ENCODE measurements at places on chromosomes 6 and 20. TPM values are rescaled to one million over a fixed set of nuclear protein-coding genes. Genes with fewer than 3 reads are reported as not detected.

SIRPD gene
- not detected for total RNA-seq

MPIG6B gene
- total RNA-seq = not detected

PAK5 gene
- not detected for total RNA-seq

PIM1 gene
- 125 TPM for total RNA-seq

LAMA2 gene
- total RNA-seq = 0.44 TPM

NKAIN4 gene
- not detected for total RNA-seq

NOX3 gene
- total RNA-seq = not detected

COX4I2 gene
- total RNA-seq = not detected

ALDH8A1 gene
- 2.2 TPM for total RNA-seq

CALHM4 gene
- not detected for total RNA-seq

- peak; percentile 83 for DNase-seq
Measured at GRCh38 chr6:53361549-53362031, 12.8 kb upstream of the ELOVL5 start.

DNA sequence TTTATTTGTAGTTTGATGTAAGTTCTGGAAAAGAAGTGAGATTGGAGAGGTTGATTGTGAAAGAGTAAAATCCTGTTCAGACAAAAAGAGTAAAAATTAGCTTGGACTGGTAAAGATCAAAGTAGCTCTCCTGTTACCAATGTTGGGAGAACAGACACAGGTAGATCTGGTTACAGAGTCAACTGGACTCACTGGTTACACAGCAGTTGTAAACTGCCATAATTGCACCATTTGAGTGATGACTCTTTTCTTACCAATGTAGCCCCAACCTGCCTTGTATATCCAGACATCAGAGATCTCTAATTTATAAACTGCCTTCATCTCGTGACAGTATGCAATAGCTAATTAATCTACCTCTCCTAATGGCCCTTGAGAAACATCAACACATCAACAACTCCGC lies 165.6 kb upstream of the PRSS16 start:
- no peak for DNase-seq

GRCh38 chr6:149335924-149336608 lies 18.6 kb downstream of the TAB2 start:
- DNase-seq = no peak

DNA sequence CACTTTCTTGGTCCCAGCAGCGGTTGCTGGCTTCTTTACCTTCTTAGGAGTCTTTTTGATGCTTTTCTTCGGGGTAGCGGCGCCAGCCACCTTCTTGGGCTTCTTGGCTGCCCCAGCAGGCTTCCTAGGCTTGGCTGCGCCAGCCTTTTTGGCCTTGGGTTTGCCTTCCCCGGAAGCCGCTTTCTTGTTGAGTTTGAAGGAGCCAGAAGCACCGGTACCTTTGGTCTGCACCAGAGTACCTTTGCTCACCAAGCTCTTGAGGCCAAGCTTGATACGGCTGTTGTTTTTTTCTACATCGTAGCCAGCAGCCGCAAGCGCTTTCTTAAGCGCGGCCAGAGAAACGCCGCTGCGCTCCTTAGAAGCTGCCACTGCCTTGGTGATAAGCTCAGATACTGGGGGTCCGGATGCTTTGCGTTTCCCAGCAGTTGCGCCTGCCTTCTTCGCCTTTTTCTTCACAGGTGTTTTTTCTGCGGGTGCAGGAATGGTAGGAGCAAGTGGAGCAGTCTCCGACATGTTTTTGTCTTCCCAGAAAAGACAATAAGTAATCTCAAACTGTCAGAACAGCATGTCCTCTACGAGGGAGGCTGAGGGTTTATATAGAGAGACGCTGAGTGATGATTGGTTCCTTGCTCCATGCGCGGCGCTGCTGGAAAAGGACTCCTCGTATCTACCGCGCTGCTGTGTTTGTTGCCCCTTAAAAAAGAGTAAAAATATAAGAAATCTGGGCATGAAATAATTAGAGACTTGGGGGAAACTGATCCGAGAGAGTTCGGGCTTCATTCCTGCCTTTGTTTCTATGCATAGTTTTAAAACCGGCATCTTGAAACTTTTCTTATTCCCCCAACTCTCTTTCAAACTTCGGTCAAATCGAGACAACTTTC lies 130.3 kb upstream of the BTN3A2 start:
- DNase-seq = peak; percentile 84

DNA sequence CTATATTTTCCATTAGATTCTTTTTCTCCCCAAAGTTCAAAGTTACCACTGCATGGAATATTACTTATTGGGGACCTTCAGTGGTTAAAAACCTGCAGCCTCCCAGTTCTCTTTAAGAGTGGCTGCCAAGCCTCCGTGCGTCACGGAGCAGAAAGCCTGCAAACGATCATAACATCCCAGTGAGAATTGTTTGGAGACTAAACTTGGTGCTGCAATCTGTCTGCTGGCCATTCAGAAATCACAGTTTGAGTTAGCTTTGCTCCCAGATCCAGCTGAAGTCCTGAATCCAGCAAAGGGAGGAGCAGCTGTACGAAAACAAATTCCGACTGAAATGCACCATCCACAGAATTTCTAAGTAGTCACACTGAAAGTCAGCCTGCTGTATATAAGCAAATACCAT lies 213.5 kb upstream of the PDE10A start:
- DNase-seq = no peak

GRCh38 chr6:168578036-168578435 lies 137.1 kb downstream of the SMOC2 start:
- no peak for DNase-seq

- no peak for DNase-seq
Measured at GRCh38 chr6:112232845-112233256, 21.5 kb downstream of the LAMA4 start.

- DNase-seq = no peak
Measured at GRCh38 chr20:50333812-50334211, 143.2 kb downstream of the CEBPB start.

DNA sequence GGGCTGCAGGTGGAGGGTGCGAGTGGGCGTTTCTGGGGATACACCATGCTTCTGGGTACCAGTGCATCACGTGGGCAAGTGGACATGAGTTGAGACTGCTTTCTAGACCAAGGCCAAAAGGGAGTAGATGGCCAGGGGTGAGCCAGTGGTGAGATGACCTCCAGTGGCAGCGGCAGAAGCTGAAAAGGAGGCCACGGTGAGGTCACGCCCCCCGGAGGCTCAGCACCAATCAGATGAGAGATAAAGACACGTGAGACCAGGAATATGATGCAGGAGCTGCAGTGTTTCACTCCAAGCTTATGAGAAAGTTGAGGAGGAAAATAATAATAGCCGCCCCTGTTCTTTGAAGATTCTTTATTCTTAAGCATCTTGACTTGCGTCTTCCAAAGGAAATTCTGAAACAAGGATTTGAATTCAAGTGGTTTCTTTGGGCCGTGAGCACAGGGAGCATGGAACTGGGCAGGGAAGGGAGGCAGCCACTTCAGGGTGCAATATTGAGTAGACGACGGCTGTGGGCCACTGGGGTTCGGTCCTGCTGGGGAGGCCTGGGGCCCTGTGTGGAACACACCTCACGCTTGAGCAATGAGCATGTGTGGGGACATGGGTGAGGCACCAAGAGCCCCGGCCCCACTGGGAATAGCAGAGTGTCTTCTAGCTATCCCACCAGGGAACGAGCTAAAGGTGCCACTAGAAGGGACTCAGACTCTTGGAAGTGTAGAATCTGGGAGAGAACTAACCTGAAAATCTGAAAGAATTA lies 156.7 kb upstream of the LRFN2 start:
- no peak for DNase-seq

DNA sequence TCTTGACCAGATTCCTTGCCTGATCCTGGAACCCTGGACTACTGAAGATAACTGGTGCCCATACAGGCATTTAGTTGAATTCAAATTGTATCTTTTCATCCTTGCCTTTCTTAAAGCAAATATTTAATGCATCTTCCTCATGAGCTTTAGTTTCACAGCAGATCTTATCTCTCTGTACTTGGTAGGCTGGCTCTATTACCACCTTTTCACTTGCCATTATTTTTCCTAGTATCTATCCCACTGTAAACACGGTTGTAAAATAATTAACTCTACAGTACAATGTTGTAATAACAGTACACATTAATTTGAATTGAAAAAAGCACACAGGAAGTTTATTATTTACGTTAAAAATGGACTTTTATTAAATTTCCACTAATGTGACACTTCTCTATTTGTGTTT lies 1286.9 kb downstream of the GRIK2 start:
- DNase-seq = no peak

- DNase-seq = peak; percentile 19
Measured at GRCh38 chr20:59042151-59042795, at the start of gene PRELID3B. PRELID3B (minus strand) TSS chr20:59042786; CDS start chr20:59042730, 56 bp downstream.

- no peak for DNase-seq
Measured at GRCh38 chr6:72739368-72739779, 117.5 kb downstream of the KCNQ5 start.

GRCh38 chr6:43497689-43498088 lies 12.5 kb downstream of the LRRC73 start:
- no peak for DNase-seq

DNA sequence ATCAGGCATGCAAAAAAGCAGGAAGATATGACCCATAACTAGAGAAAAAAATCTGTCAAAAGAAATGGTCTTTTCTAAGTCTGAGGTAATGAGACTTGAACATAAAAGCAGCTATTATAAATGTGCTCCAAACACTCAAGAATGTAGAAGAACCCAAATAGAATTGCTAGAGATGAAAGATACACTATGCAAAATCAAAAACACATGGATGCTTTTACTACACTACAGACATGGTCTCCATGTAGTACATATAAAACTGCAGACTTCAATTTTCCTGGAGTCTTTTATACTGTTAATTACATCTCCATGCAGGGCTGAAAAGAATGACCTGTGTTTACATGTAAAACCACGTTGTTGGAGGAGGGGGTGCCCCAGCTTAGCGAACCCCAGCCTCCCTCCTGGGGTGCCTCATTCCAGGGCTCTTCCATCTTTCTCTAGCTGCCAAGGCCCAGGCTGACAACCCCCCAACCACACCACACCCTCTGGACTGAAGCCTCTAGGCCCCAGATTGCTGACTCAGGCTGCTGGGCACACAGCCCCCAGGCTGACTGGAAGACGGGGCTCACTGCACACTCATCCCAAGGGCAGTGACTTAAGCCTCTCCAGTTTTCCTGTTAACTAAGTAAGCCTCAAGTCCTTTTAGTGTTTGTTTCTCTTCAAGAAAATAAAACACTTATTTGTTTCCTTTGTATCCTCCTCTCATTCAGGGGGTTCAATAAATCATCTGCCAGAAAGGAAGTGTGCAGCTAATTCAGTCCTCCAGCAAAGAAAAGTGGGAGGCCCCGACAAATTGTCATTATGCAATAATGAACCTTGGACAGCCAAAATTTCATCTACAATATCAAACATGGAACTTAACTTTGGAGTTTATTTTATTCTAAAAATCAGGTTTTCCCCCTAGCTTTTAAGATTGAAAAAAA lies 26.0 kb upstream of the PLAGL1 start:
- no peak for DNase-seq

GRCh38 chr20:45095805-45096238 lies 5.1 kb downstream of the KCNS1 start:
- DNase-seq = peak; percentile 61

GRCh38 chr6:72691249-72691648 lies 69.4 kb downstream of the KCNQ5 start:
- no peak for DNase-seq

DNA sequence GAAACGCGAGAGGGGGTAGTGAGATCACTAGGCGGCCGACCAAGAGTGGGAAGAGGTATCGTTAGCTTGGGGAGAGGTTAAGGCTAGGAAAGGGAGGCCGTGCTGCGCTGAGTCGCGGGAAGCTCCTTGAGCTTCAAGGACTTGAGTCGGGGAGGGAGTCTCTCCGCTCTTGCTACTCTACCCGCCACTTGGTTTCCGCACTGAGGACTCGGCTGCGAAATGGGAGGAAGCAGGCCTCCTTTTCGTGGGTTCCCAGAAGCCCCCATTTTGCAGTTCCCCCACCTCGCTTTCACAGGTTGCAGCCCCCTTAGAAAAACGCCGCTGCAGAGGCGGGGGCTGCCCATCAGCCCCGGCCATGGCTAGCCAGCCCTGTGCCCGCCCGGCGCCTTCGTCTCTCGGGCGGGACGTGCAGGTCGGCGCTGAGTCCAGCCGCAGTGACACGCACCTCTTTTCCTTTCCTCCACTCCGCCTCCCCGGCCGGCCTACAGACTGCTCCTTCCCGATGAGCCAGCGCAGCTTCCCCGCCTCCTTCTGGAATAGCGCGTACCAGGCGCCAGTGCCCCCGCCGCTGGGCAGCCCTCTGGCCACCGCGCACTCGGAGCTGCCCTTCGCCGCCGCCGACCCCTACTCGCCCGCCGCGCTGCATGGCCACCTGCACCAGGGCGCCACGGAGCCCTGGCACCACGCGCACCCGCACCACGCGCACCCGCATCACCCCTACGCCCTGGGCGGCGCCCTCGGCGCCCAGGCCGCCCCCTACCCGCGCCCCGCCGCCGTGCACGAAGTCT lies 4.9 kb downstream of the VGLL2 start:
- DNase-seq = no peak

DNA sequence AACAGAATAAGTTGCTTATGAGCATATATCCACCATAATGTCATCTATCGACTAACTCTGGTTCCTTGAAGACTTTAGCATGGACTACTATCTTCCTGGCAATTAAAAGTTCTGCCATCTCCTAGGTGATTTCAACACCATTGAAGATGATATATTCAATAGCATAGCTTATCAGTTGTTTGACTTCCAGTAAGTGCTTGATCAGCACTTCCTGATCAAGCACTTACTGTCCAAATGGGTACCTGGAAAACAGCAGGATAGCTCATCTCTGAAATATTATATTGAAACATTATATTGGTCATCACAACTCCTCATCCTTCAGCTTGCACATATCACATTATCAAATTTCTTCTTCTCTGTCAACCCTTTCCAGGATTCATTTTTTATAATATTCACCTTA lies 75.5 kb upstream of the HMGCLL1 start:
- no peak for DNase-seq

DNA sequence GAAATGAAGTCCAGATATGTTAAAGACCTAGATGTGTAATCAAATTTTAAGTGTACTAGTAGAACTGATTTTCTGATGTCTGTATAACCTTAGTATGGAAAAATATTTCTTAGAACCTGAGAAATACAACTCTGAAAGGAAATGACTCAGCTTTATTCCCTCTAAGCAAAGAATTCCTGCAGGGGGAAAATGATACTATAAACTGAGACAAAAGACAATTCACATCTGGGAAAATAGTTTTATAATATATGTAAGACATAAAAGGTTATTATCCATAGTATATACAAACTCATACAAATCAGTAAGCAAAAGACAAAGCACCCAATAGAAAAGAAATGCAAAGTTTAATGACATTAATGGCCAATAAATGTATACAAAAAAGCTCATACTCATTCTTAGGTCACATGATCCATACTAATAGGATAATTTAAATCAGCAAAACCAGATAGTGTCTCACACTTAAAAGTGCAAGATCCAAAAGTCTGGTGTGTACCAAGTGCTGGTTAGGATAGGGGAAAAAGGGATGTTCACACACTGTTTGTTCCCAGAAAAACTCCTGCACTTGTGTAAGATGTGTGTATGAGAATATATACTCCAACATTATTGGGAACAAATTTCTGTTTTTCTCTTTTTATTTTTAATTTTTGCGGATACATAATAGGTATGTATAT lies 22.6 kb downstream of the RNF217 start:
- no peak for DNase-seq

DNA sequence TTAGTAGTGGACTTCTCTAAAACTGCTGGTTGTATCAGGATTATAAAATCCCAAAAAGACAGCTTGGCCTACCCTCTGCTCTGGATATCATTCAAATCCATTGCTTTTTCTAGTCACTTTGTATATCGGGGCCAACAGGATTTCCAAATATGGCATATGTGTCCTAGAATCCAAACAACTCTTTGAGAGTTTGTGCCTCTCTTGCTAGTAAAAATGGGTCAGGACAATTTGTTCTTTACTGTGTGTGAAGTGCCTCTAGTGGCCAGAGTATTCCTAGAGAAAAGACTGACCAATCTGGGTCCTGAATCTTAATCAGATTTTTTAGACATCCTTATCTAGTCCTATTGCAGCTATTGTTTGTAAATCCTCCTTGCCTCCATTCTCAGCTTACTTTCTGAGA lies 33.5 kb upstream of the MANEA start:
- no peak for DNase-seq

Data from CD4-positive, alpha-beta memory T cell (primary cell).